Neural crest cell (in vitro differentiated cells): ENCODE measurements at places on chromosomes 12 and 14. TPM values are rescaled to one million over a fixed set of nuclear protein-coding genes. Genes with fewer than 3 reads are reported as not detected.

UBE3B gene
- total RNA-seq: 35.9 and 38.7 TPM in 2 replicates

STXBP6 gene
- 6.8 and 7.2 TPM in 2 replicates for total RNA-seq

GTF2A1 gene
- 42.0 and 42.7 TPM in 2 replicates for total RNA-seq

CLEC14A gene
- total RNA-seq: not detected in 2 replicates

TDG gene
- 53.0 and 57.1 TPM in 2 replicates for total RNA-seq

TPPP2 gene
- not detected in 2 replicates for total RNA-seq

VWF gene
- total RNA-seq: 0.02 and 0.21 TPM in 2 replicates

B4GALNT1 gene
- total RNA-seq: 18.6 and 19.5 TPM in 2 replicates

DNA sequence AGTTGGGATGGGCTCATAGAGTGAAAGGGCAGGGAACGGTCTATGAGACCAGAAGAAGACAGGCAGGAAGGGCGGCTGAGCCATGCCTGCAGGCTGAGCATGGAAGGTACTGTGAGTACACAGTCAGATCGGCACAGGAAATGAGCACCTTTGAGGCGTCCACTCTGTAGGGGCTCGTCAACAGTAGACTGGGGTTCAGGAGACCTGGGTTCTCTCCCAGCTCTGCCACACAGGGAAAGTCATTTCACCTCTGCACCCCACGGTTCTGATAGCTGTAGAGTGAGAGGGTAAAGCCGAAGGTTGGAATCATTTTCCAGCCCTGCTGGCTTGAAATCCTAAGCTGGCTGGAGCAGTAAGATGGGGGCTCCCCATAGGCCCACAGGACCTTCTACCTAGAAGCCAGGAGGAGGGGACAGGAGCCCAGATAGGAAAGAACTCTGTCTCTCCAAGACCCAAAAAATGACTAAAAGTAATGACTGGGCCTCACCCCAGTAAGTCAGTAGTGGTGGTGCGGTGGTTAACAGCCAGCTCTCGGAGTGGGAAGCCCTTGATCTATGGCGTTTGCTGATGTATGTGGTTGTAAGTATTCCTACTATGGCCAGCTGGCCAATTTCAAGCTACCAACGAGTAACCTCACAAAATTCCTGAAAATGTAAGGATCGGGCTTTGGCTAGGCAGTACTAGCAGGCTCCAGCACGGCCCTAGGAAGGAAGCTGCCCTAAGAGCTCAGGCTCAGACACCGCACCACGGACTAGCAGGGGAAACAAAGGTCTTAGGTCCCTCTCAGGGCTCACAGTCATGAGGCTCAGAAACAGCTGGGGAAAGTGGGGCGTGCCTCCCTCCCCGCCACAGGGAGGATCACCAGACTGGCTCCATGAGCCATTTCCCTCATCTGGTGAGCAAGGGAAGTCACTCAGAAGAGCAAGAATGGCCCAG lies 10.3 kb upstream of the CD27 start:
- DNase-seq: no peak
- peaks cover 15% of the 10 kb centered on the region for H3K4me1 ChIP-seq
- H3K4me3 ChIP-seq: no peak overlapping the region
- no peaks in the 10 kb centered on the region for H3K27me3 ChIP-seq

DNA sequence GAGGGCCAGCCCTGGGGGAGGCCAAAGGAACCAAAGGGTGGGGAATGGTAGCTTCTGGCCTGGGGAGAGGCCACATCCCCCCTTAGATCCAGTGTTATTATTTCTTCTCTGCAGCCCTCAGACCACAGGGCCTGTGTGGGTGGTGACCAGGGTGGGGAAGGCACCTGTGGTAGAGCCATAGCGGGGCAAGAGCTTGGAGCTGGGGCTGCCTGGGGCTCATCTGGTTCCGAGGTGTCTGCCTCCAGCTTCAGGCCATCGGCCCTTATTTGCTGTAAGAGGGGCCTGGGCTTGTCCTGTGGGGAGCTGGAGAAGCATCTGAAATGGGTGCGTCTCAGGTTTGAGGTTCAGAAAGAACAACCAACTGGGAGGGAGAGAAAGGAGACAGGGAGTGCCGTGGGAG lies 2.1 kb upstream of the B3GNT4 start:
- H3K36me3 ChIP-seq: no peaks in the 10 kb centered on the region
- peaks cover 15% of the 10 kb centered on the region for H3K4me1 ChIP-seq
- peak overlapping the region; percentile 34 for H3K4me3 ChIP-seq
- H3K27ac ChIP-seq: peak overlapping the region; percentile 71
- peaks cover 61% of the 10 kb centered on the region for H3K27me3 ChIP-seq
- DNase-seq: no peak

DNA sequence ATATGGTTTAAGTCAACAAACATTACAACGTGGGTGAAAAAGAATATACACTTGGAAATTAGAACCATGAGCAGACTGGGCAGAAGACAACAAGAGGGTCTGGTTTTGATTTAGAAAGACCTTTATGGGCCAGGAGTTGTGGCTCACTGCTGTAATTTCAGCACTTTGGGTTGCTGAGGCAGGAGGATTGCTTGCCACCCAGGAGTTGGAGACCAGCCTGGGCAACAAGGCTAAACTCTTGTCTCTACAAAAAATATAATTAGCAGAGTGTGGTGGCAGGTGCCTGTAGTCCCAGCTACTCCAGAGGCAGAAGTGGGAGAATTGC lies 2.7 kb upstream of the NFKBIA start:
- H3K4me1 ChIP-seq: peaks cover 22% of the 10 kb centered on the region
- no peak for DNase-seq
- no peaks in the 10 kb centered on the region for H3K36me3 ChIP-seq
- H3K27me3 ChIP-seq: no peaks in the 10 kb centered on the region
- H3K4me3 ChIP-seq: peak overlapping the region; percentile 97
- H3K27ac ChIP-seq: no peak overlapping the region

DNA sequence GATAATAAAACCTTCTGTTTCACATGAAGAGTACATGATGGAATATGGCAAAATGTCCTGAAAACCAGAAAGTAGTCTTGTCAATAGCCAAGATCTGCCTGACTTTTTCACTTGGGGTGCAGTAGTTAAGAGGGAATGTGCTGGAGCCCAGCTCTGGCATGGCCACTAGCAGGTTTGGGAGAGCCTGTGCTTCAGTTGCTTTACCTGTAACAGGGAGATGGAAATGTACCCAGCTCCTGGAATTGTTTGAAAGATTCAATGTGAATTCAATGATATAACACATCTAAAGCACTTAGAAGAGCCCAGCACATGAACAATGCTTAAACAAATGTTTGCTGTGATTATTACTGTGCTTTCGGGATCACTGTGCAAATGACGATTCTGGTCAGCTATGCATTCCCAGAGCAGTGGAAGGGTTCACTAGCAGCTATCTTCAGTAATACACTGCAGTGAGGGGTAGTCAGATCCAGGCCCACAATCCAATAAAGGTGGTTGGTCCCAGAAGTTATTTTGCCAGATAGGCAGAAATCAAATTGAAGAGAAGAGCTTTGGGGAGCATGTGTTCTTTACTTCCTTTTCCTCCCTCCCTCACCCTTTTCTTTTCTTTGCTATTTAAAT lies 224.9 kb downstream of the APAF1 start:
- H3K36me3 ChIP-seq: no peaks in the 10 kb centered on the region
- no peak overlapping the region for H3K27ac ChIP-seq
- DNase-seq: no peak
- H3K4me3 ChIP-seq: no peak overlapping the region

GRCh38 chr12:62722971-62723680 lies 211.8 kb downstream of the PPM1H start:
- H3K4me1 ChIP-seq: peaks cover 49% of the 10 kb centered on the region
- H3K4me3 ChIP-seq: no peak overlapping the region
- no peak for DNase-seq
- H3K27ac ChIP-seq: peak overlapping the region; percentile 60

GRCh38 chr12:114347861-114348260 lies 58.1 kb downstream of the TBX5 start:
- H3K4me3 ChIP-seq: no peak overlapping the region
- no peak for DNase-seq
- H3K36me3 ChIP-seq: no peaks in the 10 kb centered on the region
- H3K27me3 ChIP-seq: peaks cover 63% of the 10 kb centered on the region
- no peaks in the 10 kb centered on the region for H3K4me1 ChIP-seq
- no peak overlapping the region for H3K27ac ChIP-seq

DNA sequence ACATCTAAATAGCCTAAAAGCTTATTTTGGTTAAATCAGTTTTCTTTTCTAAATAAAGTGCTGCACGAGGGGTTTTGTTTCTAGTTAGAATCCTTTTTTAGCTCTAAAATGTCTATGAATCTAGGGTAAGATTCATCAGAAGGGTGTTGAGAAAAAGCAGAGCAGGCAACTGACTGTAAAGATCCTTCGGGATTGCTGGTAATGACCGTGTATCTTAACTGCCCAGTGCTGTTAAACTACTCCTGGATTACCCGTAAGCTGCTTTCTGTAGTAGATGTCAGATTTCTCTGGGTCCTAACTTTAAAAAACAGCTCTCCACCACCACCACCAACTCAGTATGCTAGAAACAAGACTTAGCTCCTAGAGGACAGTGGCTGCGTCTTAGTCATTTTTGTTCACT lies 39.2 kb downstream of the DACT1 start:
- no peak overlapping the region for H3K27ac ChIP-seq
- no peak for DNase-seq
- no peaks in the 10 kb centered on the region for H3K27me3 ChIP-seq
- H3K4me1 ChIP-seq: no peaks in the 10 kb centered on the region
- H3K4me3 ChIP-seq: no peak overlapping the region

- H3K4me1 ChIP-seq: peaks cover 36% of the 10 kb centered on the region
- DNase-seq: no peak
- no peaks in the 10 kb centered on the region for H3K36me3 ChIP-seq
- peaks cover 14% of the 10 kb centered on the region for H3K27me3 ChIP-seq
- H3K27ac ChIP-seq: no peak overlapping the region
- H3K4me3 ChIP-seq: no peak overlapping the region
Measured at GRCh38 chr14:50864946-50865345, 6.9 kb upstream of the ABHD12B start.

DNA sequence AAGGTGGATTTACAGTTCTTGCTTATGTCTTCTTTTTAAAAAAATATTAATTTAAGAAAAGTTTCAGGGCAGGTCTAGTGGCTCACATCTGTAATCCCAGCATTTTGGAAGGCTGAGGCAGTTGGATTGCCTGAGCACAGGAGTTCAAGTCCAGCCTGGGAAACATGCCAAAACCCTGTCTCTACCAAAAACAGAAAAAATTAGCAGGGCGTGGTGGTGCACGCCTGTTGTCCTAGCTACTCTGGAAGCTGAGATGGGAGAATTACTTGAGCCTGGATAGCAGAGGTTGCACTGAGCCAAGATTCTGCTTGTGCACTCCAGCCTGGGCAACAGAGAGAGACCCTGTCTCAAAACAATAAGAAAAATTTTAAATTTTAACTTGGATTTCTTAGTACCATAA lies 5.4 kb upstream of the TAS2R46 start:
- H3K27ac ChIP-seq: no peak overlapping the region
- peaks cover 21% of the 10 kb centered on the region for H3K36me3 ChIP-seq
- H3K4me1 ChIP-seq: no peaks in the 10 kb centered on the region
- H3K27me3 ChIP-seq: no peaks in the 10 kb centered on the region

DNA sequence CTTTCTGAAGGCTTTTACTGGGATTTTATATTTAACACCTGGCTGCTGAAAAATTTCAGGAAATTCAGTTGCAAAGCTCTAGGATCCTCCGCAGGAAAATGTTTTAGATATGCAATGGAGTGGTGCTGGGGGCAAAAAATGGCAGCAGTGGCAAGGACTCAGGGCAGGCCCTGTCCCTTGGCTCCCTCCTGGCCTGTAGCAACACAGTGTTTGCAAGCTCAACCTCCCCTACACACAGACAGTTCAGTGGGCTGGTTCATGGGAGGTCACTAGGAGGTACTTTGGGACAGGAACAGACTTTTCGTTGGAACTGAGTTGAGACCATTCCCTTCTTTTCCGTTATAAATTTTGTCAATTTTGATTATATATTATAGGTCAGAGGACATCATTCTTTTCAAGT lies 270.4 kb downstream of the ADAMTS20 start:
- peaks cover 5% of the 10 kb centered on the region for H3K4me1 ChIP-seq
- no peaks in the 10 kb centered on the region for H3K36me3 ChIP-seq

DNA sequence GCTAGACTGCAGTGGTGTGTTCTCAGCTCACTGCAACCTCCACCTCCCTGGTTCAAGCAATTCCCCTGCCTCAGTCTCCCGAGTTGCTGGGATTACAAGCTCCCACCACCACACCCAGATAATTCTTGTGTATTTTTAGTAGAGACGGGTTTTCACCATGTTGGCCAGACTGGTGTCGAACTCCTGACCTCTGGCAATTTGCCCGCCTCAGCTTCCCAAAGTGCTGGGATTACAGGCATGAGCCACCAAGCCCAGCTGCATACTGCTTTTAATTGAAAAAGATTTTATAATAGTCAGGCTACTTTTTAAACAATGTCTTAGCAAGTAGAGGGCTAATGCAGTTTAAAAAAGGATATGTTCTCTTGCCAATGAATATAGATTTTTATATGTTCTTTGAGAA lies 668.9 kb downstream of the SLC6A15 start:
- H3K4me1 ChIP-seq: no peaks in the 10 kb centered on the region
- no peaks in the 10 kb centered on the region for H3K36me3 ChIP-seq
- no peak for DNase-seq
- no peak overlapping the region for H3K27ac ChIP-seq

- H3K27me3 ChIP-seq: no peaks in the 10 kb centered on the region
- peaks cover 2% of the 10 kb centered on the region for H3K36me3 ChIP-seq
- H3K27ac ChIP-seq: no peak overlapping the region
- no peak overlapping the region for H3K4me3 ChIP-seq
- no peak for DNase-seq
- H3K4me1 ChIP-seq: peaks cover 20% of the 10 kb centered on the region
Measured at GRCh38 chr12:96208346-96208745, 14.2 kb downstream of the ELK3 start.

- peaks cover 14% of the 10 kb centered on the region for H3K4me1 ChIP-seq
- H3K4me3 ChIP-seq: no peak overlapping the region
- no peak overlapping the region for H3K27ac ChIP-seq
- no peak for DNase-seq
- no peaks in the 10 kb centered on the region for H3K27me3 ChIP-seq
Measured at GRCh38 chr12:82765971-82766705, 79.4 kb downstream of the TMTC2 start.

- H3K27me3 ChIP-seq: no peaks in the 10 kb centered on the region
- H3K36me3 ChIP-seq: no peaks in the 10 kb centered on the region
- H3K27ac ChIP-seq: no peak overlapping the region
- DNase-seq: no peak
- H3K4me3 ChIP-seq: no peak overlapping the region
Measured at GRCh38 chr12:30169839-30170591, 386.3 kb upstream of the TMTC1 start.

DNA sequence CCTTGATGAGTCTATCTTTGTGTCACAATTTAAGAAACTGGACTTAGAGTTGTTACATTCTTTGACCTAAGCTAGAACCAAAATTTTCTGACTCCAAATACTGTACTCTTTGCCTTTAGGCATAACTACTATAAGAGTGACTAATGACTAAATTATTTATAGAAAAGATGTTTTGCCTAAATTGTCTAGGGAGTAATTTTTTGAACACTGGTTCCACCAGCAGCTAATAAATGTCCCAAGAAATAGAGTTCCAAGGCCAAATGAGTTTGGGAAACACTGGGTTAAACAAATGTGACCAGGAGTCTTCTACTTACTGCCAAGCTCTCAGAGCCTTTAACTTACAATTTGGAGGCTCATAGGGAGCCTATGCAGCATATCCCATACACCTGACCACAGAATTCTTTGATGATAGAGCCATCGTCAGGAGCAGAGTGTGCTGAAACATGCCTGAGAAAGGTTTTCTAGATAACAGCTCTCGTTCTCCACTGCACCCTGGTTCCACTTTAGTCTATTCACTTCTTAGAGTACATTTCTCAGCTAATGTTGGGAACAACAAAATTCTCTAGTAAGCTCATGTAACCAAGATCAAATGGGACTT lies 215.9 kb upstream of the HMGA2 start:
- H3K4me3 ChIP-seq: no peak overlapping the region
- H3K4me1 ChIP-seq: no peaks in the 10 kb centered on the region
- H3K27ac ChIP-seq: no peak overlapping the region
- H3K36me3 ChIP-seq: no peaks in the 10 kb centered on the region
